ENCODE measurements at places on chromosomes 13 and 19.
A peak's percentile ranks its signal among the peaks of the same experiment; 100 is the strongest.

GRCh38 chr19:10043286-10043927 lies 30.1 kb downstream of the RDH8 start:
- no peak for DNase-seq

- no peak for DNase-seq
Measured at GRCh38 chr19:15129856-15130585, 22.8 kb downstream of the SYDE1 start.

DNA sequence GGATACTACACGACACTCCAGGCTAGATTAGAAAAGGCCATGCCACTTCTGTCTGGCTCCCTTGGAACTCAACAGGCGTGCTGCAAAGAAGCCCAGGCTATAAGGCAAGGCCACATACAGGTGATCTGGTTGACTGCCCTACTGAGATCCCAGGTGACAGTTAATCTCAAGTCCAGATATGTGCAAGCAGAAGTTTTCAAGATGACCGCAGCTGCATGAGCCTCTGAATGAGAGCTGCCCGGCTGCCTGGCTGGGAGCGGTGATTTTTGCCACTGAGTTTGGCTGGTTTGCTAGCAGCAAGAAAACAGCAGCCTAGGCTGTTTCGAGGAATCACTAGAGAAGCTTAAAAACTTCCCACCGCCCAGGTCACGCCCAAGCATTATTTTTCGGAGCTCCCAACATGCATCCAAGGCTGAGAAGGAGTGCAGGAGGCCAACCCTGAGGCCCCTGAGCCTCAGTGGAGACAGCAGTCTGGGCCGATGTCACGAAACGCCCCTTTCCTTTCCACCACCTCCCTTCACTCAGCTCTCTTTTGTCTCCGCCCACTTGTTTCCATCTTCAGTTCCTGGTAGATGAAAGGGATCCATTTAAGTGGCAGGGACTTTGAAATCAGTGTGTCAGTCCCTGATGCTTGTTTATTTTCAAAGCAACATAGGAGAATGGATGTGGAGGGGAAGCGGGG lies 14.0 kb upstream of the URI1 start:
- DNase-seq, result no peak

GRCh38 chr13:28872427-28873176 lies 52.5 kb downstream of the MTUS2 start:
- DNase-seq, result no peak

- DNase-seq, result no peak
Measured at GRCh38 chr13:36887758-36888521, 32.1 kb downstream of the SMAD9 start.

- no peak for DNase-seq
Measured at GRCh38 chr13:95349267-95349666, 48.0 kb upstream of the ABCC4 start.

- DNase-seq, result no peak
Measured at GRCh38 chr13:105737688-105738087, 797.8 kb downstream of the EFNB2 start.

GRCh38 chr13:47175172-47175866 lies 278.5 kb upstream of the HTR2A start:
- no peak for DNase-seq

GRCh38 chr13:30088312-30088855 lies 219.0 kb downstream of the KATNAL1 start:
- DNase-seq, result no peak

DNA sequence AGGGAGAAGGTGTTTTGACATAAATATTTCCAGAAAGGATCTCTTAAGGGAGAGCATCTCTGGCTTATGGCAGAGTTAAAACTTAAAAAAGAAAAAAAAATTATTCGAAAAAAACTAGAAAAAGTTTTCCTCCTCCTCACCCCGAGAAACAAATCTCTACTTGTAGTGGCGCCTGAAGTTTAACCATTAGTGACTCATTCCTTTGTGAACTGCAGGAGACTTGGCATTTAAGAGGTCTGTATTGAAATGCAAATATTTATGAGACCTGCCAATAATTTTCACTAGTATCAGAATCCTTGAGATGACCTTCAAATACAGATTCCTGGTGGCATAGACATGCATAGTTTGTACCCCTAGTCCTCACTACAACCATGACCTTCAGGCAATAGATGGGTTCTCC lies 64.9 kb upstream of the MED4 start:
- no peak for DNase-seq

DNA sequence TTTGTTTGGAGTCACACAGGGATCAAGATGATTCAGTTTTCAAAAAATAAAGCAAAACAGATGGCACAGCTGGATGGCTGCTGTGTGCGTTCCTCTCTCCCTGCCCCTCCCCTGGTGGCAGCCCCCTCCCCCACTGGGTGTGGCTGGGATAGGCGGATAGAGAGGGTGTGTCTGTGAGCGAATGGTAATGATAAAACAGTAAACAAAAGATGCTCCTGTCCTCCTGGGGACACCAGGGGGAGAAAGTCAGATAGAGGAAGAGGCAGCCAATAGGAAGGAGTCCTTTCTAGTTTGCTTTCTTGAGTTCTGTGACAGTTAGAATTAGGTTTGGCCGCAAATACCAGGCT lies 6.5 kb downstream of the TMEM255B start:
- no peak for DNase-seq

GRCh38 chr13:90385781-90386489 lies 961.6 kb upstream of the MIR17HG start:
- no peak for DNase-seq

- no peak for DNase-seq
Measured at GRCh38 chr13:98556968-98557631, 19.8 kb downstream of the STK24 start.

GRCh38 chr19:11053817-11054195 lies 35.5 kb upstream of the LDLR start:
- no peak for DNase-seq

DNA sequence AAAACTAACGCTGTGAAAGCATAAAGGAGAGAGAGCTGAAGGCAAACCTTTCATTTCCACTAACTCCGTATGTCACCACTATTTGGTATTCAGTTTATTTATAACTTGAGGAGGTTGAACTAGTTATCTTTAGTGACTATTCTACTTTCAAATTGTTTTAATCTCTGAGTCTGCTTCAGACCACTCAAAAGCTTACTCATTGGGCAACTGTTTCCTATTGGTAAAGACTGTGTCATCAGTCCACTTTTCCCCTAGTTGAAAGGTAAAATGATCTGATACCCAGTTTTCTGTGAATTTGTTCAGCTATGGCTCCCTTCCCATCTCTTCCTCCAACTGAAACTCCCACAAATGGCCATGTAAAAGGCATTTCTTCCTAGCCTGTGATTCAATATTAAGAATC lies 39.1 kb downstream of the TEX26 start:
- DNase-seq, result no peak

DNA sequence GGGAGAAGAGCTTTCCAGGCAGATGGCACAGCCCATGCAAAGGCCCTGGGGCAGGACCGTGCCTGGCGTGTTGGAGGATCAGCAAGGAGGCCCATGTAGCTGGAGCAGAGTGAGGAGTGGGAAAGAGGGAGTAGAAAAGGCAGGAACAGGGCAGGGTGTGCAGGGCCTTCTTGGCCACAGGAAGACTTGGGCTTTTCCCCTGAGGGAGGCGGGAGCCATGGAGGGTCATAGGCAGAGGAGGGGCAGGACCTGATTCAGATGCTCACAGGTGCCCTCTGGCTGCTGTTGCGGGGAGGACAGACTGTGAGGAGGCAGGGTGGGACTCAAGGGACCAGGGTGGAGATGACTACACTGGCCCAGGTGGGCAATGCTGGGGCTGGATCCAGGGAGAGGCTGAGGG lies 13.8 kb upstream of the PTPRS start:
- peak; percentile 28 for DNase-seq

DNA sequence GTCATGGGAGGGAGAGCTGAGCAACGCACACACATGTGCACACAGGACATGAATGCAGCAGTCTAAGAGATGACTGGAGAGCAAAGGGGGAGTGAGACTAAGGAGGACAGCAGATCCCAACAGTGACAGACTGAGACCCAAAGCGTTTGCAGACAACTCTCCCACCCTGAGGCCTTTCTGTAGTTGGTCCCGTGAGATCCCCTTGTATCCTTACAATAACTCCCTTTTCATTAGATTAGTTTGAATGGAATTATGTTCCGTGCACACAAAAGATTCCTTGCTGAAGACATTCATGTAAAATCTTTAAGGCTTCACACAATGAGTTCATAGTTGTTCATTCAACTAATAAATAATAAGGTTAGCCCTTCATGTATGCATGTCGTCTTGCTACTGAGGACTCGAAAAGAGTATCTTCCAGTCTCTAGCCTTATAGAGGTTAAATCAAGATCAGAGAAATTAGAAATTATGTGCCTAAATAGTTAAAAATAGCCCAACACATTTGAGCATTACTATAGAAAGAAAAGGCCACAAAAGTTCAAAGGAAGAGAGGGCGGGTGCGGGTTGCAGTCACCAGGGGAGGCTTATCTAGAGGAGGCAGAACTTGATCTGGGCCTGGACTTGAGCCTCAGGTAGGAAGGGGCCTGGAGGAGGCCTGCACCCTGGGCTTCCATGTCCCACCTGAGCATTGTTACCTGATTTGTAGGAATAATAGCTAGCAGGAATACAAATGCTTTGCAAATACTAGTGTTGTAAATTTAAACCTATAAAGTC lies 3.1 kb upstream of the GTF3A start:
- no peak for DNase-seq

DNA sequence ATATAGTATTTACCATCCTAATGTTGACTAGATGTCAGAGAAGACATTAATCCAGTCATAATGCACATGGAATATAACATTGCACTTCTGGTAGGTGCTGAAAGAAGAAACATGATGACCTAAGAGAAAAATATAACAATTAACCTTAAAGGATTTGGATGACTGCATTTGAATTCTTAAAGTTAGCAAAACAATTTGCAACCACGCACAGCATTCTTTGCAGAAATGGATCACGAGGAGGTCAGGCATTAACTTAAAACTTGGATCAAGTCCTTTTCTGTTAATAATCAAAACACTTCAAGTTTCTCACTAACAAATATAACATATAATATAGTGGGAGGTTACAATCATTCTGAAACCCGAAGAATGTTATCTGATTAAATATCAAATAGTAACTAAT lies 525.0 kb upstream of the SLITRK6 start:
- DNase-seq, result no peak

DNA sequence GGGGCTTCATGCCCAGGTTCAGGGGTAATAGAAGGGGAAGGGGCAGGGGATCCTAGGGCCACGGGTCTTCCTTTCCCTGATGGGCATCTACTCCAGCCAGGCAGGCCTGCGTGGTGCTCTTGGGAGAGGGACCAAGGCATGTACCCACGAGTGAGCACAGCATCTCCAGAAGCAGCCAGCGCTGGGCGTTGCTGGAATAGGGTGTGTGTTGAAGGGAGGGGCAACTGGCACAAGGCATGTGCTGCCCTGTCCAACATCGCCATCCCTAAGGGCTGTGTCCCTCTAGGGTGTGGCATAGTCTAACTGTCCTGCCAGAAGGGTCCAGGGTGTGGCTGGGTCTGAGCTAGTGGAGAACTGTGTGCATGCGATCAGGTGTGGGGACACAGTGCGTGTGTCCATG lies 2.9 kb downstream of the NOTCH3 start:
- no peak for DNase-seq

DNA sequence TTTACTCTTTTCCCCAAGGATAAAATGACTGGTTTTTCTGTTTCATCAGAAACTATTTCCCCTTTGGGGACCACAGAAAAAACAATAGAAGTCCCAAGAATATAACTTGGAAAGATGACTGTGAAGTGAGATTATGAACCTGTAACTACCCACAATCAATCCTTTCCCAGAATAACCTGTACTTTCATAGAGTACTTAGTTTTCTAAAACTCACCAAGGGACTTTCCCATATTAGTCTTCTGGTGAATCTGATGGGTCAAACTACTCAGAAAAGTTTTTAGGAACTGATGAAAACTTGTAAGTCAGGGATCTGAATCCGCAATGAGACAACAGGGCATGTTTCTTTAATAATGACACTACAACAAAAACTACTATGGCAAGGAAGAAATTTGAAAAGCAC lies 62.6 kb downstream of the STK24 start:
- DNase-seq, result no peak

- DNase-seq, result no peak
Measured at GRCh38 chr13:111595791-111596190, 275.3 kb downstream of the TEX29 start.

GRCh38 chr19:58274771-58275201 lies 4.0 kb upstream of the ZNF8 start:
- no peak for DNase-seq

DNA sequence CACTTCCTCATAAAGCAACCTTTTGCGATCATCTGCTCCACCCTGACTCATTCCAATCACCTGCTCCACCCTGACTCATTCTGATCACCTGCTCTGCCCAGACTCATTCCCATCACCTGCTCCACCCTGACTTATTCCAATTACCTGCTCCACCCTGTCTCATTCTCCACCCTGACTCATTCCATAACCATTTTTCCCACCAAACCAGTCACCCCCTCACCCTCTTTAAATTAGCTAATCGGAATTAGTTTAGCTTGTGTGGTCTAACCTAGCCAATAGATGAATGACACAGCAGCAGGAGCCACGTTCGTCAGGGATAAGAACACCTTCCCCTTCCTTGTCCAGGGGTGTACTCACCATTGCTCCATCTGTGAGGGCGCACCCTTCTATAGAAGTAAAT lies 134.0 kb downstream of the COG6 start:
- DNase-seq, result no peak

DNA sequence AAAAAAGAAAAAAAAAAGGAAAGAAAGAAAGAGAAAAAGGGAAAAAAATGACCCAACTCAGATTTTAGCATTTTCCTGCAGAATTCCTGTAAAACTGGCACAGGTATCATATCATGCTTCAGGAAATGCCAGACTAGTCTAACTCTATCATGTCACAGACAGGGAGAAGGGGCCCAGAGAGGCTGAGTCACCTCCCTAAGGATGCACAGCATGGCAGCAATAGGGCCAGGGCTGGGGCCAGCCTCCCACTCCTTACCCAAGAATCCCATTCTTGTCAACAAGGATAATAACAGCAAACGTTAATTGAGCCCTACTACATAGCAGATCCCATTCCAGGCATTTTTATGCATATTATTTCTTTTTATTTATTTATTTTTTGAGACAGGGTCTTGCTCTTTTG lies 8.5 kb downstream of the GPR4 start:
- no peak for DNase-seq

DNA sequence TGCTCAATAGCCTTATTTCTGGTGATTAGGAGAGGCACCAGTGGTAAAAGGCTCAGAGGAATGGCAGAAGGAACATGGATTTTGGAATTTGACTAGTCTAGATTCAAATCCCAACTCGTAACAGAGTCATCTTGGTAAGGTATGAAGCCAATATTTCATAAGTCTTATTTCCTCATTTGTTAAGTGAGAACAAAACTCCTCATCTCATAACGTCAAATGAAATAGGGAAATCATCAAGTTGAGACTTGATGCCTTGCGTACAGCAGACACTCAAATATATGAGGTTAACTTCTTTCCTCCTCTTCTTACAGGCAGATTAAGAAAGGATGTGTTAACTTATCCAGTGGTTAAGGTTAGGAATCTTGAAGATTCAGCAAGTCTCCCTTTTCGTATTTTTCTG lies 189.2 kb downstream of the DLEU7 start:
- no peak for DNase-seq

GRCh38 chr13:84431646-84432045 lies 549.4 kb upstream of the SLITRK1 start:
- DNase-seq, result no peak

GRCh38 chr13:53357582-53357981 lies 329.0 kb downstream of the OLFM4 start:
- no peak for DNase-seq

- DNase-seq, result no peak
Measured at GRCh38 chr13:106061781-106062180, 473.7 kb downstream of the EFNB2 start.

Data from endothelial cell (in vitro differentiated cells).